ENCODE measurements at places on chromosomes 11 and 22.

GRCh38 chr11:115208808-115209259, 295.4 kb downstream of the CADM1 start:
- DNase-seq = no peak

DNA sequence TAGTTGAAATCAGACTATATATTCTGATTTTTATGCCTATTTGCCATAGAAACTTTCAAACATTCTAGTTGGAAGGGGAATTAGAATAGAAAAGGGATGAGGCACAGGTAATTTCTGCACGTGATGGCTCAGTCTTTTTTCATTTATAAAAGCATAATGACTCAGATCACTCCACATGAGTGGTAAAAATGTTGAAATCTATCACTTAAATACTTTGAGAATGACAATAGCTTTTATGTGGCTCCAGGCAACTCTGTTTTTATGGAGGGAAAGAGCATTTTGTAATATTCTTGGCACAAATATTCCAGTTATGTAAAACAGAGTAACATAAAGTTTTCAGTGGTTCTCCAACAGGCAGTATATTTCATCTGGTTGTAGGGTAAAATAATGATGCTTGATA, 5.9 kb upstream of the MMP3 start:
- no peak for DNase-seq

GRCh38 chr11:33168709-33169200, 7.5 kb upstream of the CSTF3 start:
- DNase-seq = no peak

- DNase-seq = no peak
These were observed 435.5 kb downstream of the TBC1D22A start for GRCh38 chr22:47197773-47198500.

GRCh38 chr22:50314455-50315288, 7.2 kb upstream of the PLXNB2 start:
- peak; percentile 67 for DNase-seq

DNA sequence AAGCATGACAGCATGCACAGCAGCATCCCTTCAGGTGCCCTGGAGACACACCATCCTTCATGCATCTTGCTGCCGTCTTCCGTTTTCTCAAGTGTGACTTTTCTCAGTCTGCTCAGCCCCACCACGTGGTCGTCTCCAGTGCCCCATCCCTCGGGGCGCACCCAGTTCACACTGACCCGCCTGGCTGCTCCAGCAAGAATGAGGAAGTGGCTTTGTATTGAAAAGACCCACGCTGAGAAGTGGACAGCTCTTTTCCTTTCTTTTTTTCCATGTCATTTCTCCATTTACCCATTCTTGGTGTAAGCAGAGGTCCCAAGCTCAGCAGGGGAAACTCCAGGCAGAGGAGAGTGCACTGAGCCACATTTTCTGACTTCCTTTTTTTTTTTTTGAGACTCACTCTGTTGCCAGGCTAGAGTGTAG, 14.5 kb downstream of the SERPINH1 start:
- DNase-seq = no peak

DNA sequence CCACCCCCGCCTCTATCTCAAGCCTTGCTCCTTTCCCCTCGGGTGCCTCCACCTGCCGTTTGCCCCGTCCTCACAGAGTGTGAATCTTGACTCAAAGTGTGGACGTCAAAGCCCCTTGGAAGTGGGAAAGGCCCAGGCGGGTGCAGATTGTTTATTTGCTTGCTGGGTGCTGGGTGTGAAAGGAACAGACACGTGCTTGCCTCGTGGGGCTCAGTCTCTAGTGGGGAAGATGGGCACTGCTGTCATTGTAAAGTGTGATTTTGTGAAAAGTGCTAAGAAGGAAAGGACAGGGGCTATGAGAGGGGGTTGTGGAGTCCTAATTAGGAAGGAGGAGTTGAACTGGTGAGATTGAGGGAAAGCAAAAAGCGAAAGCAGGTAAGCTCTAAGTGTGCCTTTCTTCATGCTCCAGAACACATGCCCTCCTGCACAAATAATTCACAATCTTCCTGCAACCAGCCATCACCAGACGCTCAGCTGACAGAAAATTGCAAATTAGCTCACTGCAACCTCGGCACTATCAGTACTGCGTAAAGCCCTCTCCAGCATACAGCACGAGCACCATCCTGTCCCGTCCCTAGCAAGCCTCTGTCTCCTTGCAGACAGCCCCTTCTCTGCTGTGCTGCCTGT, 9.7 kb upstream of the GCAT start:
- no peak for DNase-seq

- DNase-seq = no peak
These were observed 36.9 kb downstream of the TOLLIP start for GRCh38 chr11:1272531-1272930.

DNA sequence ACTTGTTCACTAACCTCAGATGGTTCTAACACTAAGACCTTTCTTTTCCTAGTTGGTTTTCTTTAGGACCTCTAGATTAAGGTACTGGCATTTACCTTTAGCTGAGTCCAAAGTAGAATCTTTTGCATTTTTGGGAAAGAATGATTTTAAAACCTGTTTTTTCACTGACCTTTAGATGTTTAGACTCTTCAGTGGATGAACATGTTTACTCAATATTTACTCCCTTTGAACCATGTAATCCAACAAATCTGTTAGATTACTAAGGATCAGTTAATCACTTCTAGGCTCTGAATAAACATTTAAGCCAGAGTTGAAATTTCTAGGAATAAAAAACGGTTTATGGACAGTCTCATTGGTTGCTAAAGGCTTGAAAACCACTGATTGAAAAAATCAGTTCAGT, 6.2 kb downstream of the TMEM135 start:
- DNase-seq = no peak

- DNase-seq = no peak
These were observed 15.0 kb upstream of the ESAM start for GRCh38 chr11:124776865-124777645.
